NCI-H774 (cell line): ENCODE measurements at places on chromosomes 11 and 22.

DNA sequence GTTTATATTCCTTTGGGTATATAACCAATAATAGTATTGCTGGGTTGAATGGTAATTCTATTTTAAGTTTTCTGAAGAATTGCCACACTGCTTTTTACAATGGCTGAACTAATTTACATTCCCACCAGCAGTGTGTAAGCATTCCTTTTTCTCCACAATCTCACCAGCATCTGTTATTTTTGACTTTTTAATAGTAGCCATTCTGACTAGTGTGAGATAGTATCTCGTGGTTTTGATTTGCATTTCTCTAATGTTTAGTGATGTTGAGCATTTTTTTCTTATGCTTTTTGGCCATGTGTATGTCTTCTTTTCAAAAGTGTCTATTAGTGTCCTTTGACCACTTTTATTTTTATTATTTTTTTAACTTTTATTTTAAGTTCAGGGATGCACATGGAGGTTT lies 275.3 kb downstream of the METTL15 start:
- no peak for DNase-seq

- DNase-seq = no peak
These were observed 17.5 kb upstream of the MUC5B start for GRCh38 chr11:1205121-1205986.

- DNase-seq = no peak
These were observed 15.7 kb downstream of the NAP1L4 start for GRCh38 chr11:2976294-2977063.

DNA sequence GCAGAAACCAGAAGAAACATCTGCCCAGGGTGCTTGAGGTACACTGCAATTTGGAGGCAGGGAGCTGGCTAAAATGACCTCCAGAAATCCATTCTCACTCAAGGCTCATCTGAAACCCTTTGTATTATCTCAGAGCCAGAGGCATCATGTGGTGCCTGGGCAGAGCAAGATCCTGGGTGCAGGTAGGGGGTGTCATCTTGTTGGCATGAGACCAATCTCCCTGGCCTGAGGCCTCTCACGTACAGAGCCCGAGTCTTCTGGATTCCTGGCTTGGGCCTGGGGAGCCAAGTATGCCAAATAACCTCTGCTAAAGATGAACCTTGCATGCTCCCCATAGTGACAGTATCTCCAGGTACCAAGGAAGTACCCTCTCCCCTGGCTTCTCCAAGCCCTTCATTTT lies 2.4 kb downstream of the LMO1 start:
- no peak for DNase-seq

GRCh38 chr11:37503411-37504059 lies 905.5 kb upstream of the RAG2 start:
- no peak for DNase-seq

DNA sequence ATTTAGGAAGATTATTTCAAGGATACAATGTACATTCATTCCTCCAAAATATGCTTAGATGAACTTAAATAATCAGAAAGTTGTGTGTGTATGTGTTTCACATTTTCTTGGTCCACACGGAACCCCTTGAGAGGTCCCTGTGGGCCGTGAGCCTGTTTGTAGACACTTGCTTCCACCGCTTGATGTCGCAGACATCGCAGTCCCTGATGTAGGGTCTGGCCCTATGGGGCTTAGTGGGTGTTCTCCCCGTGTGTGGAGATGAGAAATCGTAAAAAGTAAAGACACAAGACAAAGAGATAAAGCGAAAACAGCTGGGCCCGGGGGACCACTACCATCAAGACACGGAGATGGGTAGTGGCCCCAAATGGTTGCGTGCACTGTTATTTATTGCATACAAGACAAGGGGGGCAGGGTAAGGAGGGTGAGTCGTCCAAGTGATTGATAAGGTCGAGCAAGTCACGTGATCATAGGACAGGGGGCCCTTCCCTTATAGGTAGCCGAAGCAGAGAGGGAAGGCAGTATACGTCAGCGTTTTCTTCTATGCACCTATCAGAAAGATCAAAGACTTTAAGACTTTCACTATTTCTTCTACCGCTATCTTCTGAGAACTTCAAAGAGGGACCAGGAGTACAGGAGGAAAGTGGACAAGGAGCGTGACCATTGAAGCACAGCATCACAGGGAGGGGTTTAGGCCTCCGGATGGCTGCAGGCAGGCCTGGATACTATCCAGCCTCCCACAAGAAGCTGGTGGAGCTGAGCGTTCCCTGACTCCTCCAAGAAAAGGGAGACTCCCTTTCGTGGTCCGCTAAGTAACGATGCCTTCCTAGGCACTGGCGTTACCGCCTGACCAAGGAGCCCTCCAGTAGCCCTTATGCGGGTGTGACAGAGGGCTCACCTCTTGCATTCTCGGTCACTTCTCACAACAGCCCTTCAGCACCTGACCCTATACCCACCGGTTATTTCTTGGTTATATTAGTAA lies 1.2 kb upstream of the APOBEC3C start:
- no peak for DNase-seq

- DNase-seq = no peak
These were observed 8.6 kb downstream of the EXPH5 start for GRCh38 chr11:108584973-108585372.

DNA sequence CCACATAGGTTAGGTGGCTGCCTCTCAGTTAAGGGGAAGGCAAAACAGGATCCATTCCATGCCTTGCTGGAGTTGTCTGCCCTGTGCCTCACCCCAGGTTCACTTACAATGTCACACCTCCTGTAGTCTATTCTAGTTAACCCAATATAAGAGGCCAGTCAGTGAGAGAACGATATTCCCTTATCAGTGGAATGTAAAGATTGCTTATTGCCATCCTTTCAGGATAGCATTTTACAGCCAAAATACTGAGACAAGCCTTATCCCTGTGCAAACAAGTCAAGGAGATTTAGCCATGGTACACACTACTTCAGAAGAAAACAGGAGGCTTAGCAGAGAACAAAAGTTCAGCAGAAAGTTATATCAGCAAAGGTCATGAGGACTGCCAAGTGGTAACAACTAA lies 5.5 kb downstream of the CYP2R1 start:
- DNase-seq = no peak

DNA sequence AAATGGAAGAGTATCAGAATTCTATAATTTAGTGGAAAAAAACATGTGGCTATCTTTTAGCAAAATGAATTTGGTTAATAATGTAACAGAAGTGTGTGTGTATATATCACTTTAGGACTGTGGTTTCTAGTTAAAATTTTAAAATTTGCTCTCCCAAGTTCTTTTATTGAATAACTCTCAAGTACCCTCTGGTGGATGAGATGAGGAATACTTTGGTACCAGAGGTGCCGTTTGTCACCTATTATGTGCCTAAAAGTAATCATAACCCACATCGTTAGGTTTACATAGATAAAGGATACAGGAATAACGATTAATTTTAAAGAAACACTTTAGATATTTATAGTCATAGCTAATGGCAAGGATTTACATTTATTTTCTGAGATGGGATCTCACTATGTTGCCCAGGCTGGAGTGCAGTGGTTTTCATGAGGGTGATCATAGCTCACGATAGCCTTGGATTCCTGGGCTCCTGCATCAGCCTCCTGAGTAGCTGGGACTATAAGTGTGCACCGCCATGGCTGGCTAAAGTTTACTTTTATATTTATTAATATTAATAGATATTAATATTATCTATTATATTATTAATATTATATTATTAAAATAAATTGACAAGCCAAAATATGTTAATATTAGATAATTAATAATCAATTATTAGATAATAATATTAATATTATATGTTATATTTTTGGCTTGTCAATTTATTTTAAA lies 66.7 kb upstream of the CAPRIN1 start:
- no peak for DNase-seq

DNA sequence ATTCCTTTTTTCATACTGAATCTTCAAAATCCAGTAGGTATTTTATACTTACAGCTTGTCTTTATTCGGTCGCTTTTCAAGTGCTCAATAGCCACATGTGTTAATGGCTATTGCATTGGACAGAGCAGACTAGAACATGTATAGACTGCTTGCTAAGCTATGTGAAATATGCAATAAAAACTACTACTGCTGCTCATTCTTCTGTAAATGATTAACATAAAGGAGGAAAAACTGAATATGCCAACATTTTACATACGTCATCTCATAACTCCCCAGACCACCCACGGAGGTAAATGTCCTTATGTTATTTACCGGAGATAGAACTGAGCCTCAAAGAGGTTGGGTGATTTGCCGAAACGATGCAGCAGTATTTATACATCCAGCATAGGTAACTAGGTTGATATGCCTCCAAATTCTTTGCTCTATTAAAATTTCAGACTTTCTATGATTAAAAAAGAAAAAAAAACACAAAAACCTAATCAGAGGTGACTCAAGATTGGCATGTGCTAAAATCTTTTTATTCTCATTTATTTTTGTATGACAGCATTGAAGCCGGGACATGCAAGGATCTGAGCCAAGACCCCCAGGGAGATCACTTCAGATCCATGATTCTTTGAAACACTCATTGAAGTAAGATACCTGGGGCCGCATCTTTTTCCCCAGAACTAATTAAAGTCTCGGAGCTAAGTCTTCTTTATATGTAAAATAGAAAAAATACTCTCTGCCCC lies 78.5 kb upstream of the OR5AK2 start:
- DNase-seq = no peak

GRCh38 chr11:64763526-64764039 lies 3.8 kb upstream of the PYGM start:
- no peak for DNase-seq

GRCh38 chr11:44351898-44352498 lies 42.1 kb upstream of the ALX4 start:
- no peak for DNase-seq

- no peak for DNase-seq
These were observed 3.4 kb downstream of the KMT2A start for GRCh38 chr11:118439646-118440045.

GRCh38 chr11:95344932-95345642 lies 114.1 kb upstream of the SESN3 start:
- DNase-seq = no peak

DNA sequence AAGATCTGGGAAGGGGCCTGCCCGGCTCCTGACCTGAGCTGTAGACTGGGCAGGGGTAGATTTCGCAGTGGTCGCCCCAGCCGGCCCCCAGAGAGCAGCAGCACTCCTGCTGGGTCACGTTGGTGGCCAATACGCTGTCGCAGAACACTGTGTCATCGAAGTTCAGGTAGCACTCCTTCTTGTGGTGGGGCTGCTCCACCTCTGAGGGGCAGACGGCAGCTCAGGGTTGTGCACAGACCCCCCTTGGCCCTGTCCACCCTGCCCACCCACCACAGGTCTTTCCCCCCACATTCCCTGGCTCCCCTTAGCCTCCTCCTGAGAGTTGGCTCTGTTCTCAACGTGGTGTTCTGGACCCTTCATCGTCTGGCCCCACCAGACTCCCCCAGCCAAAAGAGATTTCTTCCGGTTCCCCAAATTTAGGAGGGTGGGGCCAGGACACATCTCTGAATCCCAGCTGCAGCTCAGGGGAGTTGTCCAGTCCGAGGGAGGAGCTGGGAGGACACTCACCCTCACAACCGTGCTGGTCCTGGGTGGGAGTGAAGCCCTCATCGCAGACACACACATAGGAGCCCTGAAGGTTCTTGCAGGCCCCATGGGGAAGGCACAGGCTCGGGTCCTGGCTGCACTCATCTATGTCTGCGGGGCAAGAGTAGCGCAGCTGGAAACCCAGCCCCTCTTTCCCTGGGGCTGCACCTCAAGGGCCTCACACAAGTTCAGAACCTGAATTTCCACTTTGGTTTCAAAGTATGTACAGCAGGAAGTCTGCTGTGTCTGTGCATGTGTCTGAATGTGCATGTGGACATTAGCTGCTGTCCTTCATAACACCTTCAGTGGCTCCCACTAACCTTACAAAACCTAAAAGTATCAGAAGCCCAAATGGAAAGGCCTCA lies 16.5 kb downstream of the SCYL1 start:
- no peak for DNase-seq

DNA sequence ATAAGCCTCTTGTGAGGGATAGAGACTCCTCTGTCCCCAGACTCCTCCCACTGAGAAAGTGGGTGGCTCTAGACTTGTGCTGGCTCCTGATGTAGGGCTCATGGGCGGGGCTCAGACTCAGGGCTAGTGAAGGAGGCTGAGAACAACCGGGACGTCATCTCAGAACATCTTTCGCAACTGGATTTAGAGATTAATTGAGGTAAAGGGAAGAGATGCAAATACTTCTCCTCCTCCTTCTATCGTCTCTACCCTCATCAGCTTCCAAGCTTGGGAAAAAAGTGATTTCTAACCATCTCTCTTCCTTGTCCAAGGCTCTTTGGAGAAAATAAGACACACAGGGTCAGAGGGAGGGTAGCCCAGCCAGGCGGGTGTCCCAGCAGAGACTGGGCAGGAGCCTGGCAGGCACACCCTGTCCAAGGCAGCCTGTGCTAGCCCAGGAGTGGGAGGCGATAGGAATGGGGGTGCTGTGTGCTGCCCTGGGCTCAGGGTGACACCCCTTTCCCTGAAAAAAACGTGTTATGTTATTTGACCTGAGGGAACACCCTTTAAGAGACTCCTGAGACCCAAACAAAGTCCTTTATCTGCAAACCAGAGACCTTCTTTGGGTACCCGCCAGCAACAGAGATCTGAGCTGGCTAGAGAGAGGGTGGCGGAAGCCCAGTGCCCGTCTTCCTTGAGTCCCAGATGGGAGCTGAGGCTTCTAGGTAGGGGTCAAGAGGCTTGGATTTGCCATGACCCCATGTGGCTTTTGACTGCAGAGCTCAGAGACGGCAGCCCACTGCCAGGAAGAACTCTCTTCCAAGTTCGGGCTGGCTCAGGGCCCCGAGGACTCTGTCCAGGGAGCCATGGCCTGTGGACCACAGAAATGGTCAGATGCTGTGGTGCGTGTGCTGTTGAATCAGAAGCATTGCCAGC lies 160.9 kb downstream of the ADAMTS15 start:
- DNase-seq = no peak

DNA sequence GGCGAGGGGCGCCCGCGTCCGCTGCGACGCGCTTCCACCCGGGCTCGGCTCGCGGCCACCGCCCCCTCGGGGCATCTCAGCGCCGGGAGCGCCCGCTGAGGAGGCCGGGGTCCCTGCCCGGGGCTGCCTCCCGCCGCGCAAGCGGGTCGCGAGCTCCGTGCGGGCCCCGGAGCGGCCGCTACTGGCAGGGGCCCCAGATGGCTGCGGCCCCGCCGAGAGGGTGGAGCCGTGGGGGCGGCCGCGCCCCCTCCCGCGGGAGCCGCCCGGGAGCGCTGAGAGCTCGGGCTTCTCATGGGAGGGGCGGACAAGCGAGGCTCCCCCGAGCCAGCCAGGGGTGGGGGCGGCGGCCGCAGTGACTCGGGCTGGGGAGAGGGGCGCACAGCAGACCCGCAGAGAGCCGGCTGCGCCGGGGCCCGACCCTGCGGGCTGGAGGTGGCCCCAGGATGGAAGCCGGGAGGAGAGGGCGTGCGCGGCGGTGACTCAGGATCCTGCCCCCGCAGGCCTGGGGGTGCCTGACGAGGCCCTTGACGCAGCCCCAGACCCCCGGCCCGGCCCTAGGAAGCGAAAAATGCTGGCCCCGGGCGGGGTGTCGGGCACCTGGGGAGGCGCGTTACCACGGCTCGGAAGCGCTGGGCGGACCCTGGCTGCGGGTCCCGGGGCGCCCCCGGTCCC lies 603 bp upstream of the ZFTA start:
- no peak for DNase-seq

DNA sequence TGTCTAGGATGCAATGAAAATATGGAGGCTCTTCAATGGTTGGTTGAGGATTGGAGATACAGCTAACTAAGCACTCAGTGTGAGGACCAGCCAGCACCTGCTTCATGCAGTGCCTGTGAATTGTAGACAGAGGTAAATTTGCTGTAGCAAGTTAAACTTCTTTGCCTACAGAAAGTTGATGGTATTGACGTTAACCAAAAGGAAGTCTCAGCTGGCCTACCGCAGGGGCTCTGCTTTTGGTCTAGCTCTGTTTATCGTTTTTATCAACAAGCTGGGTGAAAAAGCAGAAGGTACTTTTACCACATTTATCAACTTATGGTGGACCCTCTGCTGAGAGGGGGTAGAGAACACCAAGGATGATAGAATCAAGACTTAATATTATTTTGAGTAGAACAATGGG lies 51.6 kb downstream of the GRAMD1B start:
- DNase-seq = no peak
